ENCODE measurements at places on chromosomes 1 and 21.

- DNase-seq = no peak
Measured at GRCh38 chr1:106047210-106047609, 1009.3 kb upstream of the PRMT6 start.

DNA sequence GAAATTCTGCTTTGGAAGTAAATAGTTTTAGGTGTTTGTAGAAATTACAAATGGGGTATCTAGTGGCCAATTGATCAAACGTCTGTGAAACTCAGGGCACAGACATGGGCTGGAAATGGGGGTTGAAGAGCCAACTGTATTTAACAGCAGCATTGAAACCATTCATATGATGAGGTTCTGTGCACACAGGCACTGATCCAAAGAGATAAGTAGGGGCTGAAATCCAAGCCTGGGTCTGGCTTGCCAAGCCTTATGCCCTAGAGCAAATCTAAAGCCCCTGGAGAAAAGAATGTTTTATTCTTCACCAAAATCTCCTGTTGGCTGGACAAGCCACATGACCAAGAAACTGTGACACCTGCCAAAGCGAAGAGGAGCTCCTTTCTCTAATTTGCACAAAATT, 67.6 kb upstream of the ST6GALNAC5 start:
- DNase-seq = no peak

- DNase-seq = no peak
Measured at GRCh38 chr1:7042322-7043190, 257.3 kb downstream of the CAMTA1 start.

- DNase-seq = no peak
Measured at GRCh38 chr1:197249324-197249723, 18.7 kb upstream of the CRB1 start.
